ENCODE measurements at places on chromosomes 16 and 17.

DNA sequence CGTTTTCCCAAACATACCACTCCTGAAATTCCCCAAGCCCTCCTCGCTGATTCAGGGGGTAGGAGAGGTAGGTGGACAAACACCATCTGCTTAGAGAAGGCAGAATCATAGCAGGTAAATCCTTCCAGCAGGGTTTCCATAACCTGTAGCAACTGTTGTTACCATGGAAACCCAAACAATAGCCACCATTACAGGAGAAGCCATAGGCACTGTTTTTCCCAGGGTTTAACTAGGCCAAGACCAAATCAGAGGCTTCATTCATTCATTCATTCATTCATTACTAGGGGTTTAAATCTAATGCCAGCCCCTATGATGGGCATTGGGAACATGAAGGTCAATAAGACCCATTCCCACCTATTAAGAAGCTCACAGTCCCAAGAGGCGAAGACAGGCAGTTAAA lies 25.5 kb upstream of the CIITA start:
- DNase-seq, result no peak

GRCh38 chr17:60971515-60972369 lies 294.1 kb downstream of the BCAS3 start:
- peak; percentile 15 for DNase-seq

DNA sequence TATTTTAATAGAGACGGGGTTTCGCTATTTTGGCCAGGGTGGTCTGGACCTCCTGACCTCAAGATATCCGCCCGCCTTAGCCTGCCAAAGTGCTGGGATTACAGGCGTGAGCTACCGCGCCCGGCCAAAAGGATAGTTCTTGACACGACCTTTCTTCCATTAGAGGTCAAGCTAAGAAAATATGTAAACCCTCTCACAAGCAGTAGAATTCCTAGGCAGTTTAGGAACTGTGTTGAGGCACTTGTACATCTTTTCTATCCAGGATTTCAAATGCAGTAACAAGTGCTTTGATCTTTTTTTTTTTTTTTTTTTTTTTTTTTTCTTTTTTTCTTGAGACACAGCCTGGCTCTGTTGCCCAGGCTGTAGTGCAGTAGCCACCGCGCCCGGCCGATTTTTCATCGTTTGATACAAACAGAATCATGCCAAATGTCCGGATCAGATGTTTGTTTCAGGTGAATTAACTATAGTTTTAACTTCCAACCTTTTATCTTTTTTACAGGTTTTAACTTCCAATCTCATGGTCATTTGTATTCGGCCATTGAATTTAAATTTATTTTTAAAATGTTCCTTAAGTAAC lies 1.5 kb upstream of the ARL6IP1 start:
- no peak for DNase-seq

GRCh38 chr17:60231691-60232090 lies 81.9 kb downstream of the CA4 start:
- no peak for DNase-seq

- DNase-seq, result no peak
Measured at GRCh38 chr17:4998732-4999429, 1.1 kb downstream of the KIF1C start.

GRCh38 chr17:14305785-14306496 lies 5.1 kb downstream of the HS3ST3B1 start:
- DNase-seq, result no peak

- no peak for DNase-seq
Measured at GRCh38 chr16:87692176-87692575, 73.6 kb downstream of the KLHDC4 start.

Data from T-helper 9 cell (primary cell).